IMR-90 (cell line): ENCODE measurements at places on chromosomes 12 and 14. TPM values are rescaled to one million over a fixed set of nuclear protein-coding genes. Genes with fewer than 3 reads are reported as not detected.

- no peak for DNase-seq
Observed at GRCh38 chr12:104372721-104373335, 69.3 kb downstream of the EID3 start.

- no peak for DNase-seq
Observed at GRCh38 chr14:105153331-105153731, 15.2 kb downstream of the JAG2 start.

DNA sequence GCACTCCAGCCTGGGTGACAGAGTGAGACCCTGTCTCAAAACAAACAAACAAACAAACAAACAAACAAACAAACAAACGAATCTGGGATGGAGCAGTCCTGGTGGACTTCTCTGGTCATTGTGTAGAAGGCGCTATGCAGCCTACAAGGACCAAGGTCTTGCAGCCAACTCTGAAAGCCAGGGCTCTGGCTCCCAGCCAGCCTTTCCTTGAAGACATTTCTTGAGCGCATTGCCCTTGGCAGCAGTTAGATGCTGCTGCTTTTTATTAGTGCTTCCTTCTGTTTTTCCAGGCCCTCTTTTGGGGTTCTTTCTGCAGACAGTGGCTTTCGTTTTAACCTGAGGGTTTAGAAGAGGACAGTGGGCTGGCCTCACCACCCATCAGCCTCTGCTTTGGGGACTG is 20.2 kb downstream of the CCDC177 start:
- DNase-seq: no peak

GRCh38 chr12:130981911-130982310 is 28.2 kb downstream of the ADGRD1 start:
- no peak for DNase-seq

The FICD gene
- polyA plus RNA-seq: 4.0 and 4.2 TPM in 2 replicates

The L2HGDH gene
- 2.8 and 3.1 TPM in 2 replicates for polyA plus RNA-seq

DNA sequence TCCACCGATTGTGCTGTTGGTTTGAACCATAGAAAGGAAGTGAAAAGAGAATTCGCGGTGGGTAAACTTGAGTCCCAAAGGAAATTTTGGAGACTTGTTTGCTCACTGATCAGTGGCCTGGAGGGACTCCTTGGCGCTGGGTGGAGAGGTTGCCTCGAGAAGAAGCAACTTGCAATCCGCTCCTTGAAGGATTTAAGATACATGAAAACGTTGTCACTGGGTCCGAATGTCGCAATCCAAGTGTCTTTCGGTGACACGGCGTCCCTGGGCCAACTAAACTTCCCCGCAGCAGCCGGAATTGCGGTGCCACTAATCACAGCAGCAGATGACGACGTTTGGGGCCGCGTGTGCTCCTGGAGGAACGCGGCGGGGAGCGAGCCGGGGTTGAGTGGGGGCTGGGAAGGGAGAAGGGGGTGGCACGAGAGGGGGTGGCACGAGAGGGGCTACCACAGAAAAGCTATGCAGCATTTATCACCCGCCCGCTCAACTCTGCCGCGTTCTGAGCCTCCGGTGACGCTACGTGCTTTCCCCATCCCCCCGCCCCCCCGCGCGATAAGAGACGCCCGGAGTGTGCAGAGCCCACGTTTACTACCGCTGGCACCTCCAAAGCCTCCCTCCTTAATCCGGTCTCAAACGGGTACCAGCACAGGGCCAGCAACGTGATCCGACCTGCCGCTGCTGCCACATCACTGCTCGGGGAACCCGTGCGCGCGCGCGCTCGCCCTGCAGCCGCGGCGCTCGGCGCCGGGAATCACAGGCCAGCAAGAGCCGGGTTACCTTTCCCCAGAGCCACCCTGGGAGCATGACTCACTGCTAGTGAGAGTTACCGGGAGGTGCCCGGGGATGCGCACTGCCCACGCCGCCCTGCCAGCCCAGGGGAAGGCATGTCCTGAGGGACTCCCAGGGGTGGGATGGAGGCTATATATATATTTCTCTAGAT is 833 bp upstream of the BHLHE41 start:
- DNase-seq: peak; percentile 73

DNA sequence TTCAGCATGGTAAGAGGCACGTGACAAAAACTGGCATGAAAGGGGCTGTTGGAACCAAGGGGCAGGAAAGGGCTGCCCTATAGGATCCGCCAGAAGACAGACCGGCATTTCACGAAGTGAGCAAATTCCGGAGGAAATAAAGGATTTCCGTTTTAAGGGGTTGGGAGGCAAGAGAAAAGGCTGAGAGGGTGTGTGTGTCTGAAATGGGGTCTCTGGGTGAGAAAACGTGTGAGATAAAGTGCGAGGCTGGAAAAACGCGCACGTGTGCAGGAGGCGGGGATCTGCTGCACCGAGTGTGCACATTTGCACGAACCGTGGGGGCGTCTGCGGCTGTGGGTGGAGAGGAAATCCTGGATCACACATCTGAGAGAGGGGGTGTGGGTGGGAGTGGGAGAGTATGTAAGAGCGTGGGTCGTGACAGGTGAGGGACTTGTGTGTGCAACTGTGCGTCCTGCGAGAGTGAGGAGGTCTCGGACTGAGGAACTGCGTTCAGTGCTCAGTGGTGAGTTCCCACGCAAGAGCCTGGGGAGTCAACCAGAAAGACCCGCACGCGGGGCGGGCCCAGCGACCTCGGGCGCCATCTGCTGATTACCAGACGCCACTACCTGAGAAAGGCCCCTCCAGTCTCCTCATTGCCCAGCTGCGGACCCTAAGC is 37.0 kb upstream of the P2RX7 start:
- peak; percentile 35 for DNase-seq

The NUP107 gene
- 33.7 and 34.5 TPM in 2 replicates for polyA plus RNA-seq

- DNase-seq: no peak
Observed at GRCh38 chr12:97471194-97471593, 8.6 kb downstream of the RMST start.

DNA sequence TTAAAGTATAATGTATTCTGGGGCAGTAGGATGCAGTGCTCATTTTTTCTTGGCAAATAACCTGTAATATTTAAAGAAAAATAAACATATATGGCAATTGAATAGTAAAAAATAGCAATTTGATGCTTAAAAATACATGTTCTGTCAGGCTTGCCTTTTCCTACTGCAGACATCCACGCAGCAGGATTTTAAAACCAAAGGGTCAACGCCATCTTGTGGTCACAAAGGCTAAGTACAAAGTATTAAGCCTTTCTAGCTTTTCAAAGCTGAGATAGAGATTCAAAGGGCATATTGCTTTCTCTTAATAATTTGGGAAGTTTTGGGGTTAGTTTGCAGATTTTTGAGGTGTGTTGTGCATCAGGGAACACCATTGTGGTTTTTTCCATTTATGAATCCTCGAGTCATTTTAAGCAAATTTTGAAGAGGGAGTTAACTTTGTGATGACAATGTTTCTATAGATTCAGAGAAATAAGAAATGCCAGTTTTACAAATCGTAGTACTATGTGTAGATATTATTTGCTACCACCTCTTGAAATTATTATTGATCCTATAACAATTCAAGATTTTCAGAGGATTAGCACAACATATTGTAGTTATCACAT is 4.7 kb upstream of the CCER1 start:
- DNase-seq: peak; percentile 58

GRCh38 chr12:104641862-104642261 is 185.1 kb downstream of the CHST11 start:
- DNase-seq: no peak

The WASHC3 gene
- 52.7 and 54.8 TPM in 2 replicates for polyA plus RNA-seq

- peak; percentile 97 for DNase-seq
Observed at GRCh38 chr12:13173012-13173932, 23.3 kb upstream of the EMP1 start.

The BATF gene
- polyA plus RNA-seq: not detected in 2 replicates

The TSHR gene
- not detected in 2 replicates for polyA plus RNA-seq

DNA sequence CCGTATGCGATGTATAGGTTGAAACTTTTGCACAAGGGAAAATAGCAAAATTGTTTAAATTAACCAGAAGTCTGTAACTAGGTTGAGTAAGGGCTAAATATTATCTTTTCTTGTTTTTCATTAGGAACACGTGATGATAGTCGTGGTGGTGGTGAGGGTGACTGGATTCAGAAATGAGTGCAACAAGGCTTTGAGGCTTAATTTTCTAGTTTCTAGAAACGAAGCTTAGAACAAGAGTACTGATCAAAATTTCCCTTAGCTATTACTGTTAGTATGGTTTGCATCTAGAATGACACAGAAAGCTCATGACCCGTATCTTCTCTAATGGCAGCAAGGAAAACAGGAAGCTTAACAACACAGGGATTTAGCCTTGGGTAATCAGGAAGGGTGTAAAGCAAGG is 7.0 kb downstream of the SLIRP start:
- DNase-seq: no peak
